ENCODE measurements at places on chromosomes 3 and 15.
A peak's percentile ranks its signal among the peaks of the same experiment; 100 is the strongest.

GRCh38 chr3:73107215-73107614 is 45.8 kb downstream of the EBLN2 start:
- DNase-seq = no peak

DNA sequence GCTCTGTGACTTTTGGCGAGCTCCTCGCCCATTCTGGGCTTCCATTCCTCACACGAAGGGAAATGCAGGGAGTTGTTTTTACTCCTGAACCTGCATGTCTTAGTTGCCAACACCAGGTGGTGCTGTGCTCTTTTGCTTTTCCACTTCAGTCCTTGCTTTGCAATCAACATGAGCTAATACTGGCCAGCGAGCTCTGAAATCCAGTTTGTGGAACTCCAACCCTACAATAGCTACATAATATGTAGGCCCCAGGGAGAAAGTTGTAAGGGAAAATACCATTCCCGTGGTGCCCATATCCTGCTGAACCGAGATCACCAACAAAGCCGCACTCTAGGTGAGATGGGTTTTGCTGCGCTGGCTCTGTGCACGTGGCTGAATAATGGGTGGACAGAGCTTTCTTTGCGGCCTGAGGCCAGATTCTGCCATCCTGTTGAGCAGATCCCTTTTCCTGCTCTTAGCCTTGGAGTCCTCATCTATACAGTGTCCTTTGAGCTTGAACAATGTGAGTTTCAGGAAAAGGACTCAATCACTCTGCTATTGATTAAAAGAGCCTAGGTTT is 25.0 kb downstream of the LSM3 start:
- DNase-seq = peak; percentile 78

DNA sequence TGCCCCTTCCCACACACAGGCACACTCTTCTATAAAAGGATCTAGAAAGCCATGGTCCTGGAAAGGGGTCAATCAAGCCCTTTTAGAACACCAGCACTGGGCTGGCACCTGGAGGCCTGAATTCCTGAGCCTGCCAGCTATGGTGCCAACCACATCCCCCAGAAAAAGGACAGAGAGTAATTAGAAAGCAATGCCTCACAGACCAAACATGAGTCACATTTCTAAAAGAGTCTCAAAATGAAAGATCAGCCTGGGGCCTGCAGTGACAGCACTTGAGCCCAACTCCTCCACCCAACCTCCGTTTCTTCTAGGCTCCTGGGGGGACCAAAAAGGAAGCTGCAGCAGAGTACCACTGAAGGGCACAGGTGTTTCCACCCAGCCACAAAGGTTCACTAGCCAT is 14.1 kb downstream of the MYLK start:
- DNase-seq = peak; percentile 45

- DNase-seq = no peak
These were observed 30.2 kb downstream of the TSPAN3 start for GRCh38 chr15:77040673-77041072.

DNA sequence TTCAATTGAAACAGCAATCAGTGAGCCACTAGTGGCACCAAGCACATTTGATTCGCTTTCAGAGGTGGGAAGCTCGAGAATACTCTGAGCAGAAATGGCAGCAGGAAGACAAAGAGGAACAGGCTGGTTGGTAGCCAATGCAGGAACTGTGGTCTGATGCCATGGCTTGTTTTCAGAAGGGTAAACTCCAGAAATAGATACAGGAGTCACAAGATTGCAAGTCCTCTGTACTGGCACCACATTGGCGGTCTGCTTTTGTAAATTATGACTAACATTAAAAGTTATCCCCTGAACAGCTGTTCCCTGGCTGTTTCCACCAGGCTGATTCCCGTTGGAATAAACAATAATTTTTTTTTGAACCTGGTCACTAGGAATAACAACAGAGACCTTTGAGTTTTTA is 35.5 kb downstream of the USF3 start:
- no peak for DNase-seq
